Activated CD4-positive, alpha-beta memory T cell treated with anti-CD3 and anti-CD28 coated beads, Interleukin-2, amount 10 ng/mL, durations not matched to agents 7 days and 5 days (primary cell): ENCODE measurements at places on chromosomes 11 and 22.

DNA sequence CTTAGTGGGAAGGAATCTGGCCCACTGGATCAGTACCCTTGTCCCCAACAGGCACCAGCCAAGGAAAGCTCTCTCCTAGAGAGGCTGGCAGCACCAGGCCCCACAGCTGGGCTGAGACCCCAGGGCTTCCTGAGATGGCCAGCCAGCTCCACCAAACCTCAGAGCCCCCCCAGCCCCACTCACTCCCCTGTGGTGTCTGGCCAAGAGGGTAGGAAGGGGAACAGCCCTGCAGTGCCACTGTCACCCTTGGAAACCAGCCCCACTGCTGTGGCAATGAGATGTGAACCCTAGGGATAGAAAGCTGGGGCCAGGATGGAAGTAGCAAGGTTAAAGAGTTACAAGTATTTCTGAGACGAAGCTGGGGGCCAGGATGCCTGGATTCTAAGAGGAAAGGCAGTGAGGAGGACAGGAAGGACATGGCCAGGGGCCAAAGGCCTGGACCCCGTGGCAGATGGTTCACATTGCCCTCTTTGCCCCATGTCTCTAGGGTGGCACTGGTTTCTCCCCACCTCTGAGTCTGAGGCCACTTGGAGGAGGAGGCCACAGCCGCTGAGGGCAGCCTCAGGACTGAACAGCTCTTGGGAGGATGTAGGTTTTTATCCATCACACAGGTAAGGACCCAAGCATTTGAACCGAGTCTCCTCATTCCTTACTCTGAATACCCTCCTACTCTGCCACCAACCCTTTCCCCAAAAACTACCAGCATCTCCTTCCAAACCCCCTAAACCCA lies 28.8 kb downstream of the NRXN2 start:
- no peak for DNase-seq

DNA sequence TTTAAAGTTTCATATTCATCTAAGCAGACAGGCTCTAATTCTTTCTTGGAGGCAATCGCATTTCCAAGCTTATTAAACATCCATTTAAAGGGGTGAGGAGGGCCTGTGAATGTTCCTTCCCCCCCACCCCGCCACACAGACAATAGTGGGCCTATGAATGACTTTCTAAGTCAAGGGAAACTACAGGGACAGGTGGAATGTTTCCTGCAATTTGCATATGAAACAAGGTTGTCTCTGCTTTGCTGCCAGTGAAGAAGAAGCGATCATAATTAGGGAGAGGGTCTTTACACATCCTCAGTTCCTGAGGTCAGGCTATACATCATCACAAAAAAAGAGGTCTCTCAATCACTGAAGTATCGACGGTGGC lies 127.9 kb upstream of the OPCML start:
- DNase-seq, result no peak

- no peak for DNase-seq
Measured at GRCh38 chr22:44380756-44381486, 68.2 kb upstream of the SHISAL1 start.

DNA sequence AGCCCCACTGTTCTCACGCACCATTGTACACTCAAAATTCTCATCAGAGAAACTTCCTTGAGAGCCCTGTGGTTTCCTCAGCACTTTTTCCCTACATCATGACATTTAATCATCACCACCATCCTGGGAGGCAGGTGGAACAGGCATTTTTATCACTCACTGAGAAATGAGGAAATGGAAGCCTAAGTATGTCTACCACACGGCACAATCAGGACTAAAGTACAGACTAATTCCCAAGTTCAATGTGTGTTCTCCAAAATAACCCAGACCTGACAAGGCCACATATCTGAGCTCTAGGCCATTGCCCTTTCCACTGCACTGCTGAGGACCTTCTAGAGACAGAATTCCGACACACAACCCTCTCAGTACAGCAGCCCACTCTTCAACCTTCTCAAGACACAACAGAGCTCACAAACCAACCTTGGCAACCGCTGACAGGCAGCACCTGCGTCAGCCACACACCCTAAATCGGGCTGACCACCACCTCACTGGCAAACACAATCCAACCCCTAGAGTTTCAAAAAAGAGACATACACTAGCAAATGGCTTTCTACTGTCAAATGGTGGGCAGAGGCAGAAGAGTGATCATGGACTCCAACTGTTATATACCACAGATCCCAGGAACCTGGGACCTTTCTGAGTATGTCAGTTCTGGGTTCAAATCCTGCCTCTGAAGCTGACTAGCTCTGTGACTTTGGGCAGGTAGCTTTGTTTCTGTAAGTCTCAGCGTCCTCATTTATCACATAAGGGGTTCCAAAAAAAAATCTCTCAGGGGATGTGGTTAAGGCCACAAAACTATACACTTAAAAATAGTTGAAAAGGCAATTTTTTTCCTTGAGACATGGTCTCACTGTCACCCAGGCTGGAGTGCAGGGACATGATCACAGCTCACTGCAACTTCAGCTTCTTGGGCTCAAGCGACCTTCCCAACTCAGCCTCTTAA lies 16.3 kb downstream of the SMCO4 start:
- no peak for DNase-seq

- DNase-seq, result no peak
Measured at GRCh38 chr11:7889985-7890384, 41.1 kb downstream of the OR10A6 start.

- no peak for DNase-seq
Measured at GRCh38 chr22:21942407-21943343, 10.0 kb downstream of the PPM1F start.

DNA sequence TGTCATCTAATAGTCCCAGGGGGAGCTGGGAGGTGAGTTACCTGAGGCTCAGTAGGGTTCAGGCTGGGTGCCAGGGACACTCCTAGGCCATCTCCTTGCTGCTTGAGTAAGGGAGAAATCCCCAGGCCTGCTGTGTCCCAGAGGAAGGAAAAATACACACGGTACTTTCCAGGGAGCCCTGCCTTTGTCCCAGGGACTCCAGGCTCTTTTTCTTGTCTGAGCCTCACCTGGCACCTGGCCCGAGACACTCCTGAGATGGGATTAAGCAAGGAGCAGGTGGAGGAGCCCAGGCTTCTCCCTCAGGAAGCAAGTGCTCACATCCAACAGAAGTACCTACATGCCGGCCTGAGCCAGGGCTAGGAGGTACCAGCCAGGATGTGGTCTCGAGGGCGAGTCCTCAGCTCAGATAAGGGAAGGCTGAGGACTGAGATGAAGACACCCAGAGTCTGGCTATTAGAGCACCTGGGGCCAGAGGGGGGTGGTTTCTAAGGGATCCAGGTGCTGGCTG lies 899 bp upstream of the KLHDC7B start:
- peak; percentile 61 for DNase-seq
